Heart right ventricle (tissue), 16 donors: ENCODE measurements at places on chromosomes 16 and 17. TPM values are rescaled to one million over a fixed set of nuclear protein-coding genes. Genes with fewer than 3 reads are reported as not detected.

GIT1 gene
- 31.6 TPM for polyA plus RNA-seq

TMEM235 gene
- polyA plus RNA-seq, result not detected

SOST gene
- not detected for polyA plus RNA-seq

- no peak for DNase-seq
Measured at GRCh38 chr17:79888009-79888540, 48.8 kb upstream of the CBX4 start.

DNA sequence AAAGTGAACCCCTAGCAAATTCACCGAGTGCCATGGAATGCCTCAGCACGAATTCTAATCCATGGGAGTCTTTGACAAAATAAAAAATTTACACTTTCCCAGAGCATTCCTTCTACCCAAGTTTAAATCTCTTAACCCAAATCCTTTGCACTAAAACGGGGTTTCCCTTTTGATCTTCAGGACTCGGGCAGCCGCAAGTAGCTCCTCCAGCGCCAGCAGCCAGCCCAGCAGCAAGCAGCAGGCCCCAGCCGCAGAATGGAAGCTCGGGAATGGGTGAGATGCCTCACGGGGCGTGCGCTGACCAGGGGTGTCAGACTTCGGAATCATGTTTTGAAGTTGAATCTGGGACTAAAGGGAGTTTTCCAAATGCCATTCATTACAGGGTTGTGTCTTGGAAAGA is 42.4 kb downstream of the RPA1 start:
- DNase-seq, result no peak
